Suppressor macrophage treated with lipopolysaccharide for 1 hour (primary cell): ENCODE measurements at places on chromosomes 16 and 17.

DNA sequence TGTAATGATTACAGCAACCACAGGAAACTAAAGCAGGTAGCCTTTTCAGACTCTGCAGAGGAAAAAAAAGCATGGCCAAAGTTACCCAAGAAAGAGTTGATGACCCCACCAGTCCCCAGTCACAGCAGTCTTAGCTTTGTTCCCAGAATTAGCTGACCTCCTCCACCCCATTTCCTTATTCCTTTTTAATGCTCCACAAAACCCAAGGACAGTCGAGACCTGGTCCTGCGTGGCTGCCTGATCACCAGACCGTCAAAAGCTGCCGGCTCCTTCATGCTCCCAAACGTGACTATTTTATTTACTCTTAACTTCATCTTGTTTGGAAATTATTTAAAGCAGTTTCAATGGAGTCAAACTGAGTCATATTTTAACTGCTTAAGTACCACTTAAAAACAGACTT lies 28.7 kb upstream of the MED9 start:
- DNase-seq: no peak

DNA sequence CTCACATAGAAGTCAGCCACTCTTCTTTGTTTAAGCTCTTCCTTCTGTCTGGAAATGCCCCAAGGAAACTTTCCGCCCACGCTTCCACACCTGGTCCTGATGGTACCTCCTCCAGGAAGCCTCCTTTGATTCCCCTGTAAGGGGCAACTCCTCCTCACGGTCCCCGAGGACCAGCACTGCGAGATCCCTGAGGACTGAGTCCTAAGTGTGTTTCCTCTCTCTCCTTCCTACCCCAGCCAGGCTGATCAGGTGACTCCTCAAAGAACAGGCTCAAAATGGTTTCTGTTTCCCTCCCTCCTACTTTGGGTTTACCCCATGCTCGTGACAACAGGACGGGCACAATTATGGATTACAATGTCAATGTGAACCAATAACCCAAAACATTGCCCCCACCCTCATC lies 63.0 kb upstream of the MED9 start:
- no peak for DNase-seq

DNA sequence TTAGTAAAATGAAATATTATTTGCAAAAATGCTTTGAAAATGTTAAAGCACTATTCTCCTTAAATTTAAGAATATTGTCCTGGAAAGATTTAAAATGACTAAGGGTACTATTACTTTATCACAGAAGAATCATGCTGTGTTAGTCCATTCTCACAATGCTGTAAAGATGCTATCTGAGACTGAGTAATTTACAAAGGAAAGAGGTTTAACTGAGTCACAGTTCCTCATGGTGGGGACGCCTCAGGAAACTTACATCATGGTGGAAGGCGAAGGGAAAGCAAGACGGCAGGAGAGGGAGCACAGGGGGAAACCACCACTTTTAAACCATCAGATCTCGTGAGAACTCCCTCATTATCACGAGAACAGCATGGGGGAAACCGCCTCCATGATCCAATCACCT lies 245.6 kb downstream of the IRX3 start:
- no peak for DNase-seq

GRCh38 chr17:13513039-13513405 lies 88.7 kb downstream of the HS3ST3A1 start:
- no peak for DNase-seq

DNA sequence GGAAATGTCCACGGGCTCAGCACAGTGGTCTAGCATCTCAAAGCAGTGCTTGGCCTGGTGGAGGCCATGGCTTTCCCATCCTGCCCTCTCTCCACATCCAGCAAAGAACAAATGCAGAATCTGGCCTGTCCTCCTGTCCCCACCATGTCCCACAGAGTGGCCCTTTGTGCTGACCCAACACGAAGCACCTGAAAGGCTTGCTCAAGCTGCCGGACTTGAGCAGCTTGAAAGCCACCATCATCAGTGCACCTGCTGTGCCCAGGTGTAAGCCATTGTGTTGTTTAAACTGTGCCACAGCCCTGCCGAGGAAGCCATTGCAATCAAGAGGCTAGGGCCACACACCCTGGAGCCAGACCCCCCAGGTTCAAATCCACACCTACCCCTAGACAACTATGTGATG lies 115.5 kb downstream of the SOCS1 start:
- no peak for DNase-seq

DNA sequence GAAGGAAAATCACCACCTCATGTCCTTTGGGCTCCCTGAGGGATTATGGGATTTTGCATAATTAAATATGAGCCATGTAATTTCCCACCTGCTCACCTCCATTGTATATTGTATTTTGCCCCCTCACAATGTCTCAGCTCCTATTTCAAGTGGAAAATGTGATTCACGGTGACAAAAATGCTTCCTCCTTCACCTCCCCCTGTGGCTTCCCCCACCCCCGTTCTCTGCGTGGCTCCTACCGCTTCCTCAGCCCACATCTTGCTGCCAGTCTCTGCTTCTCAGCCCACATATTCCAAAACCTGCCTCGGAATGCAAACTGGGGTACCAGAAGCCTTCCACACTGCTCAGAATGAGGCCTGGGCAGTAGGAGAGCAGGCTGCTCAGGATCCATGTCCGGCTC lies 394.5 kb upstream of the C16orf82 start:
- no peak for DNase-seq

- DNase-seq: no peak
These were observed 3.5 kb upstream of the CDH11 start for GRCh38 chr16:65125322-65125721.
